ENCODE measurements at places on chromosomes 11 and 22. TPM values are rescaled to one million over a fixed set of nuclear protein-coding genes. Genes with fewer than 3 reads are reported as not detected.

GRCh38 chr11:71437399-71437798 lies 10.8 kb downstream of the DHCR7 start:
- DNase-seq: no peak

DNA sequence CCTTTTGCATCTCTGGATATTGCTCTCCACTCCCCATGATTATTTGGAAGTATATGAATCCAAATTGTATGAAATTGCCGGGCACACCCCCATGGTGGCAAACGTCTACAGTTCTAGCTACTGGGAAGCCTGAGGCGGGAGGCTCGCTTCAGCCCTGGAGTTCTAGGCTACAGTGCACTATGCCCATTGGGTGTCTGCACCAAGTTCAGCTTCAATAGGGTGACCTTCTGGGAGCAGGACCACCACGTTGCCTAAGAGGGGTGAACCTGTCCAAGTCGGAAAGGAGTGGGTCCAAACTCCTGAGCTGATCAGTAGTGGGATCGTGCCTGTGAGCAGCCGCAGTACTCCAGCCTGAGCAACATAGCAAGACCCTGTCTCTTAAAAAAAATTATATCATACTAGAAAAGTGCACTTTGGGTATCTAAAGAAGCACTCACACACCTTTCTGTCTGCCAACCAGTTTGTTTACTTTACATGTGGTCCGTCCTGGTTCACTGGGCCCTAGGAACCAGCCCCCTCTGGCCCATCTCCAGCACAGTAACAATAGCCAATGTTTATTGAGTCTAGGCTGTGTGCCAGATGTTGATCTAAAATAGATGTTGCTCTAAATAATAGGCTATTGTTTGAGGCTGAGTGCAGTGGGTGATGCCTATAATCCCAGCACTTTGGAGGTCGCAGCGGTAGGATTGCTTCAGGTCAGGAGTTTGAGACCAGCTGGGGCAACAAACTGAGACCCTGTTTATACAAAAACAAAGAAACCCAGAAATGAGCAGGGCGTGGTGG lies 16.4 kb upstream of the KAT5 start:
- no peak for DNase-seq

DNA sequence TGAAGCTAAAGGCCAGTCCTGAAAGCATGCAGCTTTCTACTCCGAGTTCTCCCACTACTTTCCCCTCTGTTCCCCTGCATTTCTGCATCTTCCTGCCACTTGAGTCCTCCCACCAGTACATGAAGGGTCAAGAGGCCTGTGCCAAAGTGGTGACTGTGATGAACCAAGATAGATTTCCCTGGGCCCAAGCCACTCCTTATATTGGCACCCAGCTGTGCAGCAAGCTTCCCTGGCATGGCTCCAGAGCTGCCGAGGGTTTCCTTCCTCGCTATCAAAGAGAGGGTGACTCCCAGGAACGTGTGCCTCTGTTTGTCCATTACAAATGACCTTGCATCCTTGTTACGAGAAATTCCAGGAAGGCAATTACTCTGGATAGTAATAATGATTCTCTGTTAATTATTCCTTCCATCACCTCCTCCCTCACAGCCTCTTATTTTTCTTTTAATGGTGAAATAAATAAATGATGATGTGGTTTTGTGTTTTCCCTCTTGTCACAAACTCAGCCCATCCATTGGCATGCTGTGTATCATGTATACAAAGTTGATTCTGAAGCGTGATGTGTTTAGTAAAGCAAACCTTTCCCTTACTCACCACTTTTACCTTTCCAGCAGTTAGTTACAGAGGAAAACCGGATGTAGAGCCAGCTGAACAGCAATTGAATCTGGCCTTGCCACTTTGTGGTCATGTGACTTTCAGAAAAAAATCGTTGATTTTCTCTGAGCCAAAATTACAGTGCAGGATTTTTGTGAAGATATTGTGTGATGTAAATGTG lies 8.3 kb downstream of the SRSF8 start:
- peak; percentile 42 for DNase-seq

DNA sequence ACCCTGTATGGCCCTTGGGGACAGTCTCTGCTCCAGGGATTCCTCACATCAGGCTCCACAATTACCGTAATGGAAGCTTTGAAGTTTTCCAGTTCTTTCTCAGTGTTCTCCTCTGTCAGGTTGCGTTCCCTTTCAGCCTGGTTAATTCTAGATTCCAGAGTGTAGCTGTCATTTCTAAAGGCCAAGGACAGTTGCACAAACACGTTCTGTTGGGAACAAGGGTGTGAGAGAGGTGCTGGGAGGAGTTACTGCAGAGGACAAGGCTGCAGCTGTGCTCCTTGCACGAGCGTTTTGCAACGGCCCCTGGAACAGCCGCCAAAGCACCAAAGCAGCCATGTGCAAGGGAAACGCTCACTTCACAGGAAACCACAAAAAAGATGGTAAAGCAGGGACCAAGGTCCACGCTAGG lies 35.9 kb upstream of the LYVE1 start:
- DNase-seq: peak; percentile 53

- DNase-seq: peak; percentile 85
These were observed 20.8 kb upstream of the IL18BP start for GRCh38 chr11:71977743-71978418.

GRCh38 chr22:27540656-27541396 lies 260.7 kb downstream of the MN1 start:
- no peak for DNase-seq

The EMID1 gene
- 4.5 TPM for total RNA-seq

The POLDIP3 gene
- total RNA-seq: 47.4 TPM

The NRIP3 gene
- total RNA-seq: 1.3 TPM

The TREH gene
- total RNA-seq: not detected

All from tibial nerve (tissue), 4 donors.